ENCODE measurements at places on chromosomes 7 and 10.

DNA sequence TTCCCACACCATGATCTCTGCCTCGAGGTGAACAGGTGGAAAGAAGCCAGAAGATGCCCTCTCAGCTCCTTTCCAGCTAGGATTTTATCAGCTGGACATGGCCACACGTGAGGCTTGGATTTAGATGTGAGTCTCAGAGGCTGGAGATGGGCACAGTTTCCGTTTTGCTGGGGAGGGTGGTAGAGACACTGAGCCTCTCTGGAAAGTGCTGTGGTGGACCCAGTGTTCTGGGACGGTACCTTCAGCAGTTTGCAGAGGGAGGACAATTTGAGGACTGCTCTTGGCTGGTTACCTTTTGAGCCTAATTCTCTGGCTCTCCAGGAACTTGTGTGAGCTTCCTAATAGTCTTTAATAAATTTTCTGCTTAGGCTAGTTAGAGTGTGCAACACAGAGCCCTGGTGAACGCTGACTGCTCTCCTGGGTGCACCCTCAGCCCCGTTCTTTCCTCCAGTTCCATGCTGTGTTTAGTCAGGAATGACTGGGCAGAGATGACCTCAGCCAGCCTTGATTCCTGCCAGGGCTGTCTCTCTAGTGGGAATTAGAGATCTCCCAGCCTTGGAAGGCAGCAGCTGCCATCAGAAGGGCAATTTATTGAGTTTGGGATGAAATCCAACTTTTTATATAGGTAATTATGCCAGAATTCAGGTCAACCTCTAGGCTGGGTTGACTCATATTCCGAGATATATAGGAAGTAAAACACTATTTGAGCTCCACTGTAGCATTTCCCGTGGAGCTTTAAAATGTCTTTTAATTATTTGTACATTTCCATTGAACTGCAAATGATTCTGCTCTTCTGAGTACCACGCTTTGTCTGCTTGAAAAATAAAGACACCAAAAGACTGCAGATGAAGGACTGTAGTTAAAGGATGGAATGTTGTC is 103.9 kb downstream of the GATA3 start:
- no peak for DNase-seq

GRCh38 chr7:20329389-20330238 is 1.1 kb upstream of the ITGB8 start:
- no peak for DNase-seq

- DNase-seq = no peak
Measured at GRCh38 chr10:105674448-105674847, 1033.4 kb downstream of the SORCS3 start.

DNA sequence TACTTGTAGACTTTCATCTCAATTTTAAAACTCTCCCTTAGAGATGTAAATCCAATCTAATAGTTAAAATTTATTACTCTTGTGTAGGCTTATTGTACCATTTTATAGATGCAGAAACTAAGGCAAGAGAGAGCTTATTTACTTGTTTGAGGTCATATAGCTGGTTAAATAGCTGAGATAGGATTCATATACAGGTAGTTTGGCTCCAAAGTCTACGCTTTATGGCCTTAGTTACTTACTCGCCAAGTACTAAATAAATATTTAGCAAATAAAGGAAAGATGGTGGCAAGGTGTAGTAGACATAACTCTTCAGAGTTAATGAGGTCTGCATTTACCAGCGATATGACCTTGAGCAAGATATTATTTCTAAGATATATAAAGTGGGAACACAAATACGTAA is 86.8 kb downstream of the HBP1 start:
- no peak for DNase-seq

GRCh38 chr7:25084821-25085220 is 40.2 kb downstream of the CYCS start:
- DNase-seq = no peak

- DNase-seq = no peak
Measured at GRCh38 chr7:41367967-41368882, 334.7 kb downstream of the INHBA start.
